ENCODE measurements at places on chromosomes 5 and 9.

DNA sequence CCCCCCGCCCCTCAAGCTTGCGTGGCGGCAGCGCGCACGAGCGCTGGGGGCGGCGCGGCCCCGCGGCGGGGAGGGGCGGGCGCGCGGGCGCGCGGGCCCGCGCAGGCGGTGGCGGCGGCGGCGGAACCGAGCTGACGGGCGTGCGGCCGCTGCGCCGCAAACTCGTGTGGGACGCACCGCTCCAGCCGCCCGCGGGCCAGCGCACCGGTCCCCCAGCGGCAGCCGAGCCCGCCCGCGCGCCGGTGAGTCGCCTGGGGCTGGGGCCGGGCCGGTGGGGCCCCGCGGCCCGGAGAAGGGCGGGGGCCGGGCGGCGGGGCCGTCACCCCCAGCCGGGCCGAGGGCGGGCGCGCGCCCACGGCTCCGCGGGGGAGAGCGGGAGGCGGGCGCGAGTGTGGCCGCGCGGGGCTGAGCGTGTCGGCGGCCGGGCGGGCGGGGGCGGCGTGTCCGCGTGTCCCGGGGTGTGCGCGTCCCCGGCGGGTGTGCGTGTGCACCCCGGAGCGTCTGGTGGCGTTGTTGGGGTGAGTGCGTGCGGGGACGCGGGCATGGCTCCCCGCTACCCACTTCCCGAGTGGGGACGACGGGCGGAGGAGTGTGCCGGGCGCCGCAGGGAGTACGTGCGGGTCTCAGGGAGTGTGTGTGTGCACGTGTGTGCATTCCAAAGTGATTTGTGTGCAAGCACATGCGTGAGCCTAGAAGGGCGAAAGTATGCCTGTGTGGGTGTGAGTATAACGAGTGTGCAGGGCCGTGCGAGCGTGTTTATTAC is at the start of gene NEK6:
NEK6 (plus strand) TSS at position 106 of the 763 bp plus-strand sequence. CDS start 44,016 bp downstream, outside the sequence.
- no peak for DNase-seq

GRCh38 chr5:68544648-68545552 is 329.3 kb downstream of the PIK3R1 start:
- DNase-seq: no peak

DNA sequence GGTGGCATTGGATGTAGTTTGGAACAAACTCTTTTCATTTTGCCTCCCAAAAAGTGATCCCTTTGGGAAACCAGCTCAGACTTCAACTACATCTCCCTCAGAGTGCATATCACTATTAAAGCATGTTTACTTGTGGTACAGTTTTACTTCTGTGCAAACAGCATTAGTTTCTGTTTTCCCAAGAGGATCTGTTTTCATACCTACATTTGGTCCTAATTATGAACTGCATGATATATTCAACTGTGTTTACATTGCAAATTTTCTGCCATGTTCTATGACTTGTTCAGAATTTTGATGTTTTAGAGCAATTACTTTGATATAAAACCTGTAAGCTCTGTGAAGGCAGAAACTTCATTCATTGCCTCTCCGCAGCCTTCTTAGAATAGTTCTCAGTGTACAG is 681.5 kb upstream of the ACO1 start:
- no peak for DNase-seq

DNA sequence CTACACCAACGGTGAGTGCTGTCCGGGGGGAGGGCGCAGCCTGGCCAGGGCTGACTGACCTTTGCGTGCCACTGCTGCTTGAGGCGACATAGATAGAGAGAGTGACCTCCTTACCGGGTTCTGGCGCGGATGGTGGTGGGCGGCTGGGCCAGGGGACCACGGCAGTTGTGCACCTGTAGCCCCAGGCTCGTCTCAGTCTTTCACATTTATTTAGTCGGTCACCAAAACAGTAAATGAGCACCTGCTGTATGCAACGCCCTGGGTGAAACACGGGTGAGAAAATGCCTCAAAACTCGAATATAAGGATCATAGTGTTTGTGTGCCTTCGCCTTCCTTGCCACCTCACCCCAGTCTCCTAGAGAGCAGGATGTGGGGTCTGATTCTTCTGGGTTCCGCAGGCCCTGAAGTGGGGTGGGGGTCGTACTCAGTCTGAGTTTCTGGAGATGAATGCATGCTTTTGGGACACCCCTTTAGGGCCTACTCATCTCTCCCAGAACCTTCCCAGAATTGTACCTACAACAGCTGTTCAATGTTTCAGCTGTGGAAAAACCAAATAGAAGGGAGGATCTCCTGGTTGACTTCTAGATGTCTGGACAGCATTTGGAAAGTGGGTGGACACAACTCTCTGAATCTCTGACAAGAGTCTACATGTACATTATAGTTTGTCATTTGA is 714 bp downstream of the SEC24A start:
- peak; percentile 20 for DNase-seq

DNA sequence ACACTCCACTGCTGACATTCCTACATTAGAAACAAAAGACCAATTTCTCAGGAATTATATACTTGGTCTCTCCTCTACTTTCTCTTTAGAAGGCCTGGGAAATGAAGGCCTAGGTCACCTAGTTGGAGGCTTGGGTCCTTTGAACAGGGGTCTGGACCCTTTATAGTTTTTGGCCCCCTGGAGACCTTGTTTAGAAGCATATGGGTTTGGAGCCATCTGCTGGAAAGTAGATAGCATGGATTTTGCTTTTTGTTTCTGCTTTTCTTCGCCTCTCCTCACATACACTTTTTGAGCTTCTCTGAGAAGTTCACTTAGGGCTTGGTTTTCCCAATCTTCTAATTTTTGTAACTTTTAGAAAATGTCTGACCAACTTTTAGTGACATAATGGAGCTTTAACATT is 67.1 kb upstream of the CDK20 start:
- DNase-seq: no peak

DNA sequence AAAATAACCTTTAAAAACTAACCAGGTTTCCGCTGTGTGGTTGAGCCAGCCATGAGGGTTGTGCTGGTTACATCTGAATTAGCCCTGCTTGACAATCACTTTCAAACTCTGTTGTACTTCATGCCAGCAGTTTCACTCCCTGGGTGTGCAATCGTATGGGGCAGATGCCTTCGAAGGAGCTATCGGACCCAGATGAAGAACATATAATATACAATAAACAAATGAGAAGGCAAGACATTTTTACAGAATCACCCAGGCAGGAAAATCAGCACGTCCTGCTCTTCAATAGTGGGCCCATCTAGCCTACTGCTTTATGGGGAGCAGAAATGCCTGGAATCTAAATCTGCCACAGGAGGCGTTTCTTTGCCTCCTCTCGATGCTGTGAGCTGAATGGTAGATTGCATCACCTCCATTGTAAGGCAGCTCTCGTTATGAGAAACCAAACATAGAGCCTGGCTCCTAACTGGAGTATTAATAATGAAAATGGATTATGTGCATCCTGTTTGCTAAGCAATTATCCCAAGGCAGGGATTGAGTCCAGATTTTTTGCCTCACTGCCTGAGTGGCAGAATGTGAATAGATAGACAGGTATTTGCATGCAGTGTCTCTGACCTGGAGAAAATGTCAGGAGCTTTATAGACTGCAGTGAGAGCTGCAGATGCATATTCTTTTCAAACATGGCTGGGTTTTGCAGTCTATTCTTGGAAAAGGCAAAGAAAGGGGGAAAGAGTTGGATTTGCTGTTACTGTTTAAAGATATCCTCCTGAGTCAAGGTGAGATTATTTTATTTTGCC is 143.3 kb upstream of the SMARCA2 start:
- no peak for DNase-seq

DNA sequence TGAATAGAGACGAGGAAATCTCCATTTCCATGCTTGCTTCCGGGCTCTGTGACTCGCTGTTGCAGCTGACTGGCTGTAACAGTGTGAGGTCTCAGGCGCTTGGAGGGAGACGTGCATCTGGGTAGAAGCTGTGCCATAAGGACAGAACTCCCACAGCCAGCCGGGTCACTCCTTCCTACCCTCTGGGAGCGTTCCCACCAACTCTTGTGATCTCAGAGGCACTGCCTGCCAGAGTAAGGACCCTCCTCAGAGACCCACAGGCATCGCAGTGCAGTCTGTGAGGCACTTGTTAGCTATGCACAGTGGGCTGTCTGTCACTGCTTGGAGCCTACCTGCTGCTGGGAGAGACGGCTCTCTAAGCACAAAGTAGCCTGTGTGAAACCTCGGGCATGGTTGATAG is 203.4 kb upstream of the SEMA6A start:
- DNase-seq: peak; percentile 18

- no peak for DNase-seq
Measured at GRCh38 chr5:95086927-95087815, 197.7 kb downstream of the MCTP1 start.

GRCh38 chr5:134918861-134919260 is 13.9 kb downstream of the PCBD2 start:
- DNase-seq: no peak
